ENCODE measurements at places on chromosomes 7 and 10. TPM values are rescaled to one million over a fixed set of nuclear protein-coding genes. Genes with fewer than 3 reads are reported as not detected.

NOS3 gene
- total RNA-seq: 1.3 TPM

POLR2J gene
- total RNA-seq: 14.1 TPM

DNAH11 gene
- 3.8 TPM for total RNA-seq

TRPV5 gene
- 0.31 TPM for total RNA-seq

SPAM1 gene
- not detected for total RNA-seq

MALRD1 gene
- total RNA-seq: 10.3 TPM

MCU gene
- 39.1 TPM for total RNA-seq

ASB10 gene
- total RNA-seq: not detected

HOXA11 gene
- total RNA-seq: not detected

MSMB gene
- not detected for total RNA-seq

MKX gene
- total RNA-seq: 0.94 TPM

IL6 gene
- total RNA-seq: not detected

KDM7A gene
- 22.2 TPM for total RNA-seq
